G401 (cell line): ENCODE measurements at places on chromosomes 2 and 18. TPM values are rescaled to one million over a fixed set of nuclear protein-coding genes. Genes with fewer than 3 reads are reported as not detected.
A peak's percentile ranks its signal among the peaks of the same experiment; 100 is the strongest.

Gene RGPD3
- total RNA-seq: 0.81 and 1.3 TPM in 2 replicates

DNA sequence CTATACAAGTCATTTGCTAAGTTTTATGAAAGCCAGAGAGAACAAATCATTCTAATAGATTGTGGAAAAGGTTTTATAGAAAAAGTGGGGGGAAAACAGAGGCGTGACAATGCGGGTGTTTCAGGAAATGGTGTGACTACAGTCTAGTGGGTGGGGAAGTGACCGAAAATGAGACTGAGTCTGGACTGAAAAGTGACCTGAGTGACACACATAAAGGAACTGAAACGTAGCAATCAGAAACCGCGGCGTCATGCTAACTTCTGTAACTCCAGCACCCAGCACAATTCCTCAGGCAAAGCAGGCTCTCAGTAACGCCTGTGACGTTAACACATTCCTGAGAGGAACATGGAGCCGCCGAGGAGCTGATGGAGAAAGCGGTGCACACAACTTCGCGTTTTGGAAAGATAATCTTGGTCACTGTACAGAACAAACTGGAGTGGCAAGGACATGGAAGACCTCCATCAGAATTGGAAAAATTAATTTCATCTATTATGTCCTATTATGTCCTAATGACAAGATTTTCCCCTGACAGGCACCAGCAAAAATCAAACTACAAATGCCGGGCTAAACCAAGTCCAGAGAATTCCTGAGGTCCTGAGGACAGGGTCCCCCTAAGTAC is 1.4 kb upstream of the CD226 start:
- DNase-seq: no peak

- peak; percentile 62 for DNase-seq
These were observed 42.8 kb downstream of the ATP6V1C2 start for GRCh38 chr2:10764096-10764785.

DNA sequence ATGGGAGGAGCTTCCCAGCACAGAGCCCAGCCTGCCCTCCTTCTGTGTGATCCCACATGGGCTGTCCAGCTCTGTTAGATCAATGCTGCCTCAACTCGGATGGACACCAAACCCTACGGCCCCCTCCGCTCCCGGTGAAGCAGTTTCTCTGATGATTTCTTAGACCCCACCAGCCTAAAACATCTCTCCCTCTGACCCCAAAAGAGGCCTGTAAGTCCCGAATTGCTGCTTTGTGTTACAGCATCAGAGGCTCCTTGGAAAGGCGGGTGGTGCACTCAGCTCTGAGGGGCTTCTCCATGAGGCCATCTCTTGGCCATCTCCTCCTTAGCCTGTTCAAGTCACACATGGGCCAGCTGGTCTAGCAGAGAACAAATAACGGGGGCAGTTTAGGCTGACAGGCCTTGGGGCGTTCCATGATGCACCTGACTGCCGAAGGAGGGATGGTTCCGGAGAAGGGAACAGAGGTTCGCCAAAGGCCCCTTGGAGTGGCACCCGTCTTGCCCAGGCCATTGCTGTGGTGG is 240.7 kb downstream of the SH3RF3 start:
- no peak for DNase-seq
